ENCODE measurements at places on chromosomes 1 and 21.

DNA sequence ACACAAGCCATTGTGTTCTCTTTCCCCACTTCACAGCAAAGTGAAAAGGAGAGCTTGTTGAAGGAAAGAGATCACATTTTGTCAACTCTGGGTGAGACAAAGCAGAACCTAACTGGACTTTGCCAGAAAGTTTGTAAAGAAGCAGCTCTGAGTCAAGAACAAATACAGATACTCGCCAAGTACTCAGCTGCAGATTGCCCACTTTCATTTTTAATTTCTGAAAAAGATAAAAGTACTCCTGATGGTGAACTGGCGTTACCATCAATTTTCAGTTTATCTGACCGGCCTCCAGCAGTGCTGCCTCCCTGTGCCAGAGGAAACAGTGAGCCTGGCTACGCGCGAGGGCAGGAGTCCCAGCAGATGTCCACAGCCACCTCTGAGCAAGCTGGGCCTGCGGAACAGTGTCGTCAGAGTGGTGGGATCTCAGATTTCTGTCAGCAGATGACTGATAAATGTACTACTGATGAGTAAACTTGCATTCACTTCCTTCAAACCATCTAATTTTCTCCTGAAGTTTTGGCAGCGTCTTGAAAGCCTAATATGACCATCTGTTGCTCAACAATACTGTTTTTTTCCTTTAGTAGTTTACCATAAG, 43.7 kb downstream of the BACH1 start:
- DNase-seq = no peak

- no peak for DNase-seq
Observed at GRCh38 chr1:70290218-70290617, 64.3 kb downstream of the ANKRD13C start.

DNA sequence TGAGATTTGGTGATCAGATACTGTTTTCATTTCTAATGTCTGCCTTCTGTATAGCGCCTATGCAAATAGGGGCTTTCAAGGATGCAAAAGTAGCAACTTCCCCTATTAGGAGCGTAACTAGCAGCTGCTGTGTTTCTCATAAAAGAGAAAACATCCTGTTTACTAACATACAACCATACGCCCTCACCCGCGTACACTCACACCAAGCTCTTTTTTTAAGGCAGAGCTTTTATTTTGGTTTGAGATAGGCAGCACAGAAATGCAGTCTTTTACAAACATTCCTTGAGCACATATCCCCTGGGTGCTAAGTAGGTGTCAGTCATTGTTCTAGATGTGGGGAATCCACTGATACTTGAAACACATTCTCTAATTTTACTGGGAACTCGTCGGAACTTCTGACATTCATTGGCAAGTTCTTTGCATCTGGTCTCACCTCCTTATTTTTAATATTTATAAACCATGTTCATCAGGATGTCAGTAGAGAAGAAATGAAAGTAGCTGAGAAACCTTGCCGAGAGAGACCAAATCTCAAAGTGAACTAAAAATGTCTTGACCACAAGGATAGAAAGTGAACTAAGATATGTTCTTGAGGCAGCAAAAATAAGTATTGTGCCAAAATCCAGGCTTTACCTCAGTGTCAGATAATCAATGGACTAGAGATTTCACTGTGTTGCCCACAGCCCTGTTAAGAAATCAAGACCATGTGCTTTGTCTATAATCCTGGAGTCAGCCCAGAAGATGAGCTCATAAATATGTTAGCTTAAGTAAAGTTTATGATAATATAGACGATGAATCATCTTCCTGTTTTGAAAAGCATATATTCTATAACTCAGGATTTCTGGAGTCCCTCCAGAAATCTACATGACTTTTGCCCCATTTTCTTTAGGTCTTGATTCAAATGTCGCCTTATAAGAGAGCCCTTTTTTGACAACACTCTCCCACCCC, 350.9 kb downstream of the ST6GALNAC3 start:
- no peak for DNase-seq

DNA sequence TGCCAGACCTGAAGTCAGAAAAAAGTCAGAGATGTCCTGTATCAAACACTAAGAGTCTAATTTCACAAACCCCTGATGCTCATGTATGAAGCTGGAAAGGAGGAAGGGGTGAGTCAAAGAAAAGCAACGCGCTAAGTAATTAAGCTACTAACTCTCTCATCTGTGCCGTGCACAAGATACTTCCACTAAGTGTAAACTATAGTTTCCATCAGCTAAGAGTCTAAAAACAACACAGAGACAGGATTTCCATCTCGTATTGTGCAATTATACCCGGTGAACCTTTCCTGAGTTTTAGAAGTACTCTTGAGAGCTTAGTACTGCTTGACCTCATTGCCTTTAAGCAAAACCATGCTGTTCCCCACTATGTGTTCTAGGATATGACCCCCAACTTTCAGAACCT, 19.0 kb downstream of the DNALI1 start:
- DNase-seq = no peak

GRCh38 chr1:61446531-61446991, 278.4 kb downstream of the TM2D1 start:
- DNase-seq = no peak

GRCh38 chr1:203271962-203272632, 33.2 kb upstream of the BTG2 start:
- DNase-seq = no peak

GRCh38 chr1:155015527-155016230, 13.1 kb downstream of the ZBTB7B start:
- DNase-seq = no peak

- no peak for DNase-seq
Observed at GRCh38 chr1:231951374-231951773, 324.8 kb downstream of the DISC1 start.

DNA sequence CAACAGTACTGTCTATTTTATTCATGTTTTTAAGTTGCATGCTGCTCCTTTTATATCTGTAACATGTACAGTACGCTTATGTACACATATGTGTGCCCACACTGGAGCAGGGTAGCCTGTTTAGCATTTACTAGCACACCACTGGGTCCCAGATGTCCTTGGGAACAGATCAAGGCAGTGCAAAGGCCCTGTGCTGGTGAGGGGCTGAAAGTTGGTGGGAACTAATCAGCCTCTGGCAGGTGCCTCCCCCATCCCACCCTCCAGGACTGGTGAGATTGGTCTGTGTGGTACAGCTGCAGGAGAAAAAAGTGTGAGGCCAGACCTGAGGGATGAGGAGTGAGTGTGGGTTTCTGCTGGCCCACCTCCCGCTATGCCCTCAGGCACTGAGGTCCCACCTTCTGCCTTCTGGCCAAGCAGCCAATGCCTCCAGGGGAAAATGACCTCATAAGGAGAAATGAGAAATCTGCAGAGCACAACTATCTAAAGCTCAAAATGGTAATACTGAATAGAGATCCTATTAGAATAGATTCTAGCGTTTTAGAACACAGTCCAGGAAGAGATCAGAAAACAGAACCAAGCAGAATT, 58.9 kb downstream of the POFUT2 start:
- no peak for DNase-seq

All from activated CD4-positive, alpha-beta T cell treated with anti-CD3 and anti-CD28 coated beads for 4 hours (primary cell).